H54 (cell line): ENCODE measurements at places on chromosomes 1 and 21.
A peak's percentile ranks its signal among the peaks of the same experiment; 100 is the strongest.

DNA sequence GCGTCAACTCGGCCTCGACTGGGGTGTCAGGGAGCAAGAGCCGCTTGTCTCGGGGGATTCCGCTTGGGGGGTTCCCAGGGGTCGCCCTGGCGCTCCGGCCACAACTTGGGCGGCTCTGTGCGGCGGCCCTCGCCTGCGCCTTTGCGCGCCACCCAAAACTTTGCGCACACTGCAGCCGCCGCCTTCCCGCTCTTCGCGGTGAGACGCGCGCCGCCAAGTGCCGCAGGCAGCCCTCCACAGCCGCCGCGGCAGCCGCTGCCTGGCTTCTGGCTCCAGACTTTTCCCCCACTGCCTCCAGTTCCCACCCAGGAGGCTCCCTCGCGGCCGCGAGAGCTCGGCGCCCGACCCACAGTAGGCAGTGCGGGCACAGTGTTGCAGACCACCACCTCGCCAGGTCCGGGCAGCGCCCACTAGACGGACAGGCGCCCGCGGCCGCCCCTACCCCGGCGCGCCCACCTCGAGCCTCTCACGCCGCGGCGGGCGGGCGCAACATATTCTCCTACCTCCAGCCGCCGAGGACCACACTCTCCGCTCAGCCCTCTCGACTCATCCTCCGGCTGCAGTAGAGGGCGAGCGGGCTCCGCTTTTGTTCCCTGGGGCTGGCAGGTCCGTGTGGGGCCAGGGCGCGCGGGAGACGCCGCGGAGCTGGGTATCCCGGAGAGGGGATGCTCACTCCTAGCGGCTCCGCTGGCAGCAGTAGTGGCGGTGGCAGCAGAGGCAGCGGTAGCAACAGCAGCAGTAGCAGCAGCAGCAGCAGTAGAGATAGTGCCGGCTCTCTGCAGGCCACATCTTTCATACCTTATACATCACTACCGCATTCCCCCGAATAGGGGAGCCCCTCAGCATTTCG, 296.6 kb downstream of the OMA1 start:
- no peak for DNase-seq

DNA sequence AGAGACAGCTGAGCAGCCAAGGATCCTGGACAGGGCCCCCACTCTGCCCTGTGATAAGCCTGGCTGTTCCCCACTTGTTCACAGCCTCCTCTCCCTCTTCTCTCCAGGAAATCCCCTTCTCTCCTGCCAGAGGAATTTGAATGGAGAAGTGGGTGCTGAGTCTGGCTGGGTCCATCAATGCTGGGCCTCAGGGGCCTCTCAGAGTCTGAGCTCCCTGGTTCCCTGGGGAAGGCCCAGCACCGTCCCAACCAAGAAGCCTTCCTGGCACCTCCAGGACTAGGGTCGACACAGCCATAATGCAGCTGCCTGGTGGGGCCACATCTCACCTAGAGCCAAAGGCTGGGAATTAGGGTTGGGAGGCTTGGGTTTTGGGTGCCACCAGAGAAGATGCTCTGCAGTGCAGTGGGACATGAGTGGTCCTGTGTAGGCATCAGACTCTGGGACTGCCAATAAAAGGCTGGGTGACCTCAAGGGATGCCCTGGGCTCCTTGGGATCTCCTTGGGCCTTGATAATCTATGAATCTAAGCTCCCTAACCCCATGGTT, 2.5 kb downstream of the MYBPH start:
- no peak for DNase-seq

DNA sequence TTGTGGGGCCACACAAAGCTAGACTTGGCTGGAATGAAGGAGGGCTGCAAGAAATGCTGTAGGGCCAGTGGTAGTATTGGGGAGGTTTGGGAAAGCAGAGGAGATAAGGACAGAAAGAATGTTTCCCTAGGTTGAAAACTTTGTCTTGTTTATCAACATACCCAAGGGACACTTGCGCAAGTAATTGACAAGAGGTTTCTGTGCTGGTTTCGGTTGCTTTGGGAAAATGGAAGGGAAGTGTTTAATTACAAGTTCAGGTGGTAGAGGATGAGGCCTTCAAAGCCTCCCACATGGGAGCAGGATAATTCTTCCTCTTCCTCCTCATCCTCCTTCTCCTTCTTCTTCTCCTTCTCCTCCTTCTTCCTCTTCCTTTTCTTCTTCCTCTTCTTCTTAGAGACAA, 182.1 kb upstream of the LMO4 start:
- no peak for DNase-seq

DNA sequence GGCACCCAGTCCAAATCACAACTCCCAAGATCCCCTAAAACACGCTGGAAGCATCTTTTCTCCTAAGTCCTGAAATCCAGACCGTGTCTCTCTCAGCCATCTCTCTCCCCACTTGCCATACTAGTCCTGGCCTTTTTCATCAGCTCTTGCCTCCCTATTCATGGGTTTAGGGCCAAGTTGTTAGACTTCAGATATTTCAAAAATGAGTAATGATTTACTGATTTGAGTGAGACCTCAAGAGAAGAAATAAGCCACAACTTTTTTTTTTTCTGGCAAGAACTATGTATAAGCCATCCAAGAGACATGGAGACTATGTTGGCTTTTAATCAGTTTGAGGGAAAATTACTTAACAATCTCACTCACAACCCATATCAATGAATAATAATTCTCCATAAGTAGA, 62.5 kb downstream of the TBX15 start:
- DNase-seq, result no peak

DNA sequence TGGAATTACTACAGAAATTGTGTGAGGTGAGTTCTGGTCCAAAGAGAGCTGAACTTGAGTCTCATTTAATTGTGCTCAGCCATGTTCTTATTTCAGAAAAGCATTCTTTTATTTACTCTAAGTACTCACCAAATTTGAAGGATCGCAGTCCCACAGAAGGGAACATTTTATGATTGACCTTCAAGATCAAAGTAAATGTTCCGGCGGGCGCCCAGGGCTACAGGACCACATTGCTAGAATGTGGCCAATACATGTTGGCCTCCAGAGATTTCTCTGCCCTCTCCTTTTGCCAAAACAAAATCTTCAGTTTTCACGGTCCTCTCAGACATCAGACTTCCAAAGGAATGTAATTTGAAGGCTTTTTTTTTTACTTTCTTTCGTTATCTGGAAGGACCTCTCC, 237.8 kb downstream of the FMN2 start:
- no peak for DNase-seq

DNA sequence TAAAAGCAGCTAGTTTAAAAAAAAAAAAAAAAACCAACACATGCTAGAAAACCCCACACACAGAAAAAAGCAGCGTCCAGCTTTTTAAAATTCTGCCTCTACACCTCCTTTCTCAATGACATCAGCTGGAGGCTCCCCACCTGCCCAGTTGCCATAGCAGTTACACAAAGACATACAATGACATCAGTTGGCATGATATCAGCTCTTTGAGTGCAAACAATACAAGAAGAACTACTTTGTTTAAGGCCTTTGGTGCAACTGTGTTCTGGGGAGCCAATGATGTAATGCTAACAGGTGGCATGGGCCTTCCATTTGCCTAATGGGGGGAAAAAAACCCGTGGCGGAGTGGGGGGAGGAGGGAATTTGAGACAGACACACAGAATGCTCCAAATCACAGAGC, 32.9 kb downstream of the DUSP10 start:
- no peak for DNase-seq

GRCh38 chr1:202711949-202712635, 1.8 kb upstream of the SYT2 start:
- no peak for DNase-seq

- DNase-seq, result no peak
Measured at GRCh38 chr1:115564201-115564600, 77.6 kb upstream of the VANGL1 start.

- DNase-seq, result no peak
Measured at GRCh38 chr1:88647249-88647645, 36.8 kb upstream of the PKN2 start.

GRCh38 chr1:18955441-18956192, 859 bp downstream of the IFFO2 start:
- DNase-seq, result no peak

GRCh38 chr21:33037501-33037900, 11.8 kb downstream of the OLIG2 start:
- no peak for DNase-seq

- DNase-seq, result no peak
Measured at GRCh38 chr1:905071-905749, 18.5 kb upstream of the SAMD11 start.

GRCh38 chr1:206468571-206468970, 1.7 kb upstream of the IKBKE start:
- DNase-seq, result no peak

- DNase-seq, result no peak
Measured at GRCh38 chr1:4462831-4463484, 191.5 kb upstream of the AJAP1 start.

DNA sequence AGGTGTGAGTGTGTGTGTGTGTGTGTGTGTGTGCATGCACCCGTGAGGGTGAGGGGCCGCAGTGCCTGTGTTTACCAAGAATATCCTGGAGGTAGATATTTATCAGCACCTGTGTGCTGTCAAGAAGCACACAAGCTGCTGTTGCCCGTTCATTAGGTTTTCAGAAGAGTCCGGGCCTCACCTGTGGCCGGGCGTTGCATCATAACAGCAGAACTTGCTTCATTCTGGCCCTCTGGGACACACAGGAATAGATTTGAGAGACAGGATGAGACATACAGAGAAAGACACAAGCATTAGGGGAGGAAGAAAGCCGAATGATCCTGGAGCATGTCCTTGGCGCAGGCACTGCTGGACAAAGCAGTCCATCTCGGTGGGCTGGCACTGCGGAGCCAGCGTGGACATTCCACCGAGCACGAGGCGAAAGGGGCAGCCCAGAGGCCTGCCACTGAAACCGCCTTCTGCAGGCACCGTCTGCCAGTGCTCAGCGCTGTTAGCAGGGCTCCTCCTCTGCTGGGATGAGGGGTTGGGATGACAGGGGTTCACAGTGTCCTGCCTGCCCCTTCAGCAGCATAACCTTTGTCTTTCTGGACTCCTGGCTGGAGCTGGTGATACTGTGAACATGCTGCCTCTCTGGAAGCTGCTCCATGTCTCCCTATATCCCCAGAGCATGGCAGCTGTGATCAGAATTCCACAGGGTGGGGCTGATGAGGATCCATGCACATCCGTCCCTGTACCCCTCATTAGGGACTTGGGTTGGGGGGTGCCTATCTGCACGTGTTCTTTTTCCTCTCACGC, 81.1 kb downstream of the PEX14 start:
- no peak for DNase-seq

- DNase-seq, result no peak
Measured at GRCh38 chr1:25216123-25216522, 16.2 kb downstream of the SYF2 start.

- DNase-seq, result no peak
Measured at GRCh38 chr1:17615157-17615556, 75.7 kb downstream of the ARHGEF10L start.

GRCh38 chr1:16498573-16499413, 15.3 kb downstream of the RNU1-1 start:
- DNase-seq, result peak; percentile 68

GRCh38 chr1:44730741-44731512, at the start of gene RNU5D-1:
RNU5D-1 (minus strand) TSS chr1:44731170.
- peak; percentile 75 for DNase-seq

DNA sequence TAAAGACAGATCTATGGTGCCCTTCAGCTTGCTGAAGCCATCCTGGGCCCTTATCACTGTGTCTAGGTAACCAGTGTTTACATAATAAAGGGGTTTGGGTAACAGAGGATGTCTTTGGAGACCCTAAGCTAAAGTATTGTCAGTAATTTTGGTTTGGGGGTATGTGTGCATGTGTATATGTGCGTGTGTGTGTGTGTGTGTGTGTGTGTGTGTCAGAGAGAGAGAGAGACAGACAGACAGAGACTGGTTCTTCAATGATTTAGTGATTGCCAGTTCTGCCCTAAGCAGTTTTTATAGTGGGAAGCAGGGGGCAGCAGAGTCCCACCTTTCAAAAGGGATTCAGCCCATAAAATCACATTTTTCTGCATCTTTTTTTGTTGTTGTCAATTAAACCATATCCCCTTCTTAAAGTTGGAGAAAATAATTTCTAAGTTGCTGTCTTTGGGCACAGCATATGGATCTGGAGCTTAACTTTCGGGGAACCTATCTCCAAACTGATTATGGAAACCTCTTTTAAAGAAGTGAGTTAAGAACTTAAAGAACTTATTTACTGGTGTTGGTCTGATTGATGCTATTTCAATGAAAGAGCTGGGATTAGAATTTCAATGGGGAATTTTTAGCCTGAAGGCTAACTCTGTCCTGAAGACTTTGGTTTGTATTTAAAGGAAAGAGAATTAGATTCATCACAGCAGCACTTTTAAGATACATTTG, 51.1 kb downstream of the ZNF326 start:
- DNase-seq, result peak; percentile 5

DNA sequence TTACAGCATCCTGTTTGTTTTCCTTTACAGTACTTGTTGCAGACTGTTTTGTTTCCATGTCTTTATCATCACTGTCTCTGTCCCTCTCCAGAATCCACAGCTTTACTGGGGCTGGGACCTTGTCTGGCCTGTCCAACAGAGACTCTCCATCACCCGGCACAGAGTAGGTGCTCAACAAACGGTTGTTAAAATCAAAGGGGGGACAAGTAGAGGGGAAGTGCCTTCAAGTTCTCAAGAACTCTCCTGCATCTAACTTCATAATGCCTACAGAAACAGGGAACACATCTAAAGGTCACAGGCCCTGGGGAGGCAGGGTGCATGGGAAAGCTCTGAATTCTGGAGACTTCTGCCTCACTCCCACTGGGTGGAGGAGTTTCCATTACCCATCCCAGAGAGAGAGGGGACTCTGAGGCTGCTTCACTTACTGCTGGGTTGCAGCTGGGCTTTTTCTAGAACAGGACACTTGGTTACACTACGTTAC, 2.3 kb upstream of the ECE1 start:
- DNase-seq, result no peak

- no peak for DNase-seq
Measured at GRCh38 chr1:3569436-3569835, 41.9 kb downstream of the MEGF6 start.

DNA sequence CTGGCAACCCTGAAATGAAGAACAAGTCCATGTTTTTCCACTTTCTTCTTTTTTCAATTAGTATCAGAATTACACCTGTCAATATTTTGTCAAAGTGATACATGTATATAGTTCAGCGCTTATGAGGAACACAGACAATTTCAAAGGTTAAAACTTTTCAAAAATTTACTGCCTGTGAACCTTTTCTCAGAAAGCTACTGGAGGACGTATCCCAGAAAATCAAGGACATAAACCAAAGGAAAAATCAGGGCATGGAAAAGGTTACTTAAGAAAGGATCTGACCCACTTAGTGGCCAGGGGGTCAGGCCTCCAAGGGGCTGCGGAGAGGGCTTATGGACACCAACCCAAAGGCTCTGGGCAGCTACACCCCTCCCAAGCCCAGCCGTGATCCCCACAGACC, 81.1 kb upstream of the ACTRT2 start:
- no peak for DNase-seq
